Heart left ventricle (tissue), 16 donors: ENCODE measurements at places on chromosomes 4 and X. TPM values are rescaled to one million over a fixed set of nuclear protein-coding genes. Genes with fewer than 3 reads are reported as not detected.

GRCh38 chr4:71689822-71690221, 94.1 kb downstream of the GC start:
- DNase-seq: no peak

The CRLF2 gene
- total RNA-seq: not detected

- DNase-seq: no peak
Observed at GRCh38 chrX:131987252-131987651, 35.9 kb upstream of the STK26 start.

The LRIT3 gene
- not detected for total RNA-seq

- no peak for DNase-seq
Observed at GRCh38 chrX:86910602-86911311, 606.8 kb upstream of the KLHL4 start.

GRCh38 chr4:139774759-139775487, 109.3 kb downstream of the MGST2 start:
- no peak for DNase-seq

DNA sequence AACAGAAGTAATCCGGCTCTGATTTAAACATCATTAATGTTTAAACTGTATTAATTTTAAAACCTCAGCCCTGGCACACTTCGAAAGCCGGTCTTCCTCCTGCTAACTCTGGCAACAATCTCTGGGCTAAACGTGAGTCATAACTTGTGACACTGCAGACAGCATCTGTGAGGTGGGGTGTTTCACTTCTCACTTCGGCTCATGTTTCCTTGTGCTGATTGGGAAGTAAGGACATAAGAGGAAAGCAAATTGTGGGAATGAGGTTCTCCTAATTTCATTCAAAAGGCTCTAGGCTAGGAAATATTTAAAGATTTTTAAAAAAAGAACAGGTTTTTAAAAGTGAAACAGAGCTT, 139.9 kb upstream of the USP9X start:
- peak; percentile 45 for DNase-seq
